ENCODE measurements at places on chromosomes 3 and 15.
A peak's percentile ranks its signal among the peaks of the same experiment; 100 is the strongest.

DNA sequence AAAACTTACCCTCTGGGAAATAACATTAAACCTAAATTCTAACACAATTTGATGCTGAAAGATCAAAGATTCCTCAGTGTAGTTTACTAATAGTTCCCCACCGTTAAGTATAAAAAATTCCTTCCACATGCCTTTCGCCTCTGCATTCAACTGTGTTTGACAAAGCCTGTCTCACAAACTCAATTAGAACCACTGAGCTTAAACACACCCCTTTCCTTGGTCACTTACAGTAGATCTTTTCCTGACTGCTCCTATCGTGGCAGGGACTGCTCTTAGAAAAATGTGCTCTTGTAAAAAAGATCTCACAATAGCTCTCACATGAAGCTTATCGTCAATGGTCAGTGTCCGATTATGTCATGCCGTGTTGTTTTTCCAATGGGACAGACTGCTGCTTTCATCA is 8.9 kb upstream of the KBTBD8 start:
- DNase-seq, result no peak

DNA sequence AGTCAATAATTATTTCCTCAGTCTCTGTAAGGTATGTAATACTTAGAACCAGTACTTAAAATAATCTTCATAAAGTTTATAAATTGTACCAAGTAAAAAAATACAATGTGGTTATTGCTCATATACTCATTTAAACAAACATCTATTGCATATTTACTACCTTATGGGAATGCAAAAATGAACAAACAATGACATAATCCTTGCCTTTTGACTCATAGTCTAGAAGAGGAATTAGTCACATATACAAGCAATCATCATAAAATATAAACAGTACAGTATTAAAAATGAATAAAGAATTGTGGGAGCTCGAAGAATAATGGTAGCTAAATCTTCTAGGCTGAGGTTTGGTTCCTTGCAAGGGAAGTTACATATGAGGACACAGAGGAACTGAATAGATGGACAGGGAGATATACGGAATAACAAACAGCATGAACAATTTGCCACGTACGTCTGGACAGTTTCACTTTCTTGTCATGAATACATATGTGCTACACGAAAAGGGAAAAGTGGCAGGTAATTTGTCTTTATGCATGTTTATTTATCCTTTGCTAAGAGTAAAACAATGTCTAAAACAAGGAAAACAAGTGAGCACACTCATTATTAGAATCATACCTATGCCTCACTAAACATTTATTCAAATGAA is 17.2 kb downstream of the IMPG2 start:
- DNase-seq, result no peak

GRCh38 chr3:11060500-11061251 is 68.1 kb downstream of the SLC6A1 start:
- DNase-seq, result peak; percentile 38

GRCh38 chr15:48536681-48537091 is 108.8 kb downstream of the FBN1 start:
- no peak for DNase-seq

DNA sequence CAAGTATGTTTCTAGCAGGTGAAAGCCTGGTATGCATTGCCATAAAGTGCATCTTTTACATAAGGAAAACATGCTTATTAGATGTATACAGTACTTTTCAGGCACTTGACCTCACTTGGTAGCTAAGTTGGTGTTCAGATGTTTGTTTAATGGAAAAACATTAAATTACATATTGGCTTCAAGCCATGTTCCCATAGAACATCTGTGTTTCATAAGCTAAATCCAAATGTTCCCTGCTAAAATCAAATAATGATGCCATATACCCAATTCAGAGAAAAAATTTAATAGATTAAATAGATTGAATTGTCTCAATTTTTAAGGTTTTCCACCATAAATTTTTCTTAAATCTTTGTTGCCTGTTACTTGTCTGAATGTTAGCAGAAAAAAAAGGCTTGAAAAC is 19.1 kb upstream of the RPL22L1 start:
- DNase-seq, result no peak

GRCh38 chr3:14839236-14839635 is 20.5 kb downstream of the FGD5 start:
- peak; percentile 7 for DNase-seq

GRCh38 chr3:27596921-27597320 is 112.7 kb upstream of the SLC4A7 start:
- no peak for DNase-seq

DNA sequence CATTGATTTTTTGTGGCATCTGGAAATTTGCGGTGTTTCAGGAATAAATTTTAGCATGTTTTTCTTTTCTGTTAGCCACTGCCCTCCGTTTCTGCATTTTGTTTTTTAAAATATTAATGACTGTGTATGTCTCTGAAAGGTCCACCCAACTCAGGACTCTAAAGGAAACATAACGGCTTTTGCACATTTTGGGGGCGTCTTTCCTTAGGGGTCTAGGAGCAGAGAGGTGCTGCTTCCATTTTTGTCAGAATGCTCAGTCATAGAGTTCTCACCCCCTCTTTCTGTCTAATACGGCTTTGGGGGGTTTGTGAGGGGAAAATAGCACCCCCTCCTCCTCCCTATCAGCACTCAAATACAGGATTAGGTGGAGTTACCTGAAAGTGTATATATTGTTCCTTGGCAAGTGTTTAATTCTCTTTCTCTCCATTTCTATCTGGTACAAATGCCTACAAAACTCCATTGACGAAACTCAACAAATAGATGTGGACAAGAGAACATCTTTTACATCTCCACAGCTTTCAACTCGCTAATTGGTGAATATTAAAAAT is 219.4 kb downstream of the MEIS2 start:
- no peak for DNase-seq

GRCh38 chr3:171526869-171527268 is 66.7 kb upstream of the TNIK start:
- no peak for DNase-seq

GRCh38 chr3:70996082-70996481 is 587.4 kb downstream of the FOXP1 start:
- DNase-seq, result no peak

DNA sequence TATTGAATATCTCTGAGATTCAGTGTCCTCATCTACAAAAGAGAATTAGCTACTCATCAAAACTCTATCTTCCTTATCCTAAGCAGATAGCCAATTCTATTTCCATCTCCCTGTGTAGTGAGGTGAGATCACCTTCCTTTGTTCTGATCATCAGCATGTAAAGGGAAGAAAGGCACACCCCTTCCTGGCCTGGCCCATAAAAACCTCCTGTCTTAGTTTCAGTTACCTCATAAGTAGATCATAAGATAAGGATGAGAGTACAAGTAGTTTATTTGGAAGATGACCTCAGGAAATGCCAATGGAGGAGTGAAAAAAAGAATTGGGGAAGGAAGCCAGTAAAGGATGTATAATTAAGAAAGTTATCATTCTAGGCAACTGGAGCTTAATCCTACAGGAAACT is 114.5 kb upstream of the GADL1 start:
- DNase-seq, result no peak

DNA sequence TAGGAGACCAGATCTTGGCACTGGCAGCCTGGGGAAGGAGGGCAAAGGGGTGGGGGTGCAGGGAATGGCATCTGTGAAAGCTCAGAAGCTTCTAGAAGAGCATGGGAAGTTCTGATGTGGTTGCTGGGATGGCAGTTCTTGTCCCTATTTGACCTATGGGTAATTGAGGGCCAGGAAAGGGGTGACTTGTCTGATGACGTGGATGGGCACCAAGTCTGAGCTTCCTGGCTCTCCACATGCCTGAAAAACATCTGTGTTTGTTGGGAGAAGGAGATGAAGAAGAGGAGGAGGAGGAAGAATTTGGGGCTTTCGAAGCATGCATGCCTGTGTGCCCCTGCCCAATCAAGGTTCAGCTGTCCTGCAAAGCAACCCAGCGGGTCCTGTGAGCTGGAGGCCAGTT is 158.8 kb downstream of the SMAD6 start:
- DNase-seq, result no peak

DNA sequence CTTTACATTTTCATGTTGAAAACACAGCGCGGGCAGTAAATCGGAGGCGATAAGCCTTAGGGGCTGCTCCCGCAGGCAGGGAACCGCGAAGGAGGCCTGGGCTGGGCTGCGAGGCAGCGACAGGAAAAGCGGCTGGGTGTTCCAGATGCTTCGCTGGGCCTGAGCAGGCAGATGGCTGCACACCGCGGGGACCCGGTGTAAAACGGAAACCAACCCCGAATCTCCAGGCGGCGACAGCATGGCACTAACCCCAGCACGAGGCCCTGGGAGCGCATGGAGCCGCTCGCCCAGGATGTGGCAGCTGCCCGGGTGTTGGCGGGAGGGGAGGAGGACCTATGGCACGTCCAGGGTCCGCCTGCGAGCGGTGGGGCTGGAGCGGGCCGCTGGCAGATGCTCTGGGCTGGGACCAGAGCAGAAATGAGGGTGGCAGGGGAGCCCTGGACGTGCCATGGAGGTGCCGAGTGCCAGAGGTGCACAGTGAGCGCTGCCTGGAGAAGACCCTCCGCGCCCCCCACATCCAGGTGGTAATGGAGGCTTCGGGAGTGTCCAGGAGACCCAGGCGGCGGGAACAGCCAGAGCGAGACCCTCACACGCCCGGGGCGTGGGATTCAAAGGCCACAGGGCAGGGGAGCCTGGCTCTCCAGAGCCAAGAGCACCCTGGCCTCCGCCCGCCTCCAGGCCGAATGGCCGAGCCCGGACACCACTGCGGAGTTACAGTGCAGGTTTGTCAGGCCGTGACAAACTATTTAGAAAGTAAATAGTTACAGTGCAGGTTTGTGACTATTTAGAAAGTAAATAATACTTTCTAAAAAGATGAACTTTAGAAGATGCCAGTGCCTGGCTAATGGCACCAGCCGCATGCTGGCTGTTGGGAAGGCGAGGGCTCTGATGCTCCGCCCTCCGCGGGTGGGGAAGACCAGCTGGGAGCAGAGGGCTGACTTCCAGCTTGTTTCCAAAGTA is 293.6 kb downstream of the OCA2 start:
- DNase-seq, result no peak

DNA sequence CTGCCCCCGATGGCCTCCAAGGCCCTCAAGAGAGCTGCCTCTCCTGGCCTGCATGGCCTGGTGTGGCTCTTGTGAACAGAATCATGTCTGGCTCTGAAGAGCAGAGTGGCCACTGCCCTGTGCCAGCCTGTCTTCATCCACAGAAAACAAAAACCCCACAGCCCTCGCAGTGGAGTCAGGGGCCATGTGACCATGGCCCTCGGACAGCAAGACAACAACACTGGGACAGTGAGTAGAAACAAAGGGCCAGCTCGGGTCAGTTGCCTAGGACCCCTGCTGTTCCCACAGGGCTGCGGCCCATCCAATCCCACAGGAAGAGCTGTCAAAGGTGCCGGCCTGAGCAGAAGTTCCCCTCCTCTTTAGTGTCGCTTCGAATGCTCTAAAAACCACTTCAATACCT is 72.5 kb downstream of the UMPS start:
- DNase-seq, result no peak

DNA sequence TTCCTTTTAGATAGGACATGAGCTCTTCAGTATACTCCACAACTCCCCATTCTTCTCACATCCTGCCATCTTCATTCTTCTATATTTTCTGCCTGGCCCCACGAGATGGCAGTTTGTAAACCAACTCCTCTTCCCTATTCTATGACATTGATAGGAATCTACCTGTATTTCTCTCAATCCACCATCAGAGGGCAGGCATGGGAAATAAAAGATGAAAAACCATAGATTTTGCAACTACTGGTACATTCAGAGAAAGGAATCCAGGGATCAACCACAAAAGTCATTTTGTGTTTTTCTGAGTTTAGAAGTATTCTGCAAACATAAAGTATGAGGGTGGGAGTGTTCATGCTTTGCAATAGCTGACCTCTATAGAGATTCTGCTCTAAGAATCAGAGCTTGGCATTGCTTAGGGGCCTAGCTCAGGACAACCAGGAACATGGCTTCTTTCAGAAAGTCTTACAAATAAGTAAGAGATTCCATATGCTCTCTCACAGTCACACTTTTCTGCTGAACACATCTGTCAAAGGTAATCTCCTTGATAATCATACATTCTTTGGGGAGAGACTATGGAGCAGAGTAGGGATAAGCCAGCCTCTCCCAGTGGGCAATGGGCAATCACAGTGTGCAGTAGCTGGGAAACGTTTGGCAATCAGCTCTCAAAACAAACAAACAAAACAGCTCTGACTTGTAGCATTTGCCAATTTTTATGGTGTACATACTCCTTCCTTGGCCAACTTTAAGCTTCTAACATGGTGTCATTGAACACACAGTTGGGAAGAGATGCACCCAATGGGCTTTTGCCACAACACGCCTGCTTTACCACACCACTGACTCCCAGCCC is 43.1 kb upstream of the SLC25A36 start:
- DNase-seq, result peak; percentile 82

GRCh38 chr3:138036572-138036971 is 26.6 kb downstream of the CLDN18 start:
- no peak for DNase-seq

DNA sequence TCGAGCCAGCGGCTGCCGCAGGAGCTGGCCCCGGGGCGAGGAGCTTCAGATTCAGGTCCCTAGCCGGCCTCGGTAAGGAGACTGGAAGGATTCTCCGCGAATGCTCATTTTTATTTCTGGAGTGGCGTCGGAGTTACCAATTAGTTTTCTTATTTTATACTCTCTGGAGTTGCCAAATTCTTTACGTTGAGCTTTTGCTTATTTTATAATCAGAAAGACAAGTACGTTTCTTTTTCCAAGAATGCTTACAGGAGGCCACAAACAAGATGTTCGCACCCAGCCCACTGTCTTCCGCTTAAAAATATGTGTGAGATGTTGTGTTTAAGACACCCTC is 453 bp upstream of the GPR156 start:
- DNase-seq, result no peak

DNA sequence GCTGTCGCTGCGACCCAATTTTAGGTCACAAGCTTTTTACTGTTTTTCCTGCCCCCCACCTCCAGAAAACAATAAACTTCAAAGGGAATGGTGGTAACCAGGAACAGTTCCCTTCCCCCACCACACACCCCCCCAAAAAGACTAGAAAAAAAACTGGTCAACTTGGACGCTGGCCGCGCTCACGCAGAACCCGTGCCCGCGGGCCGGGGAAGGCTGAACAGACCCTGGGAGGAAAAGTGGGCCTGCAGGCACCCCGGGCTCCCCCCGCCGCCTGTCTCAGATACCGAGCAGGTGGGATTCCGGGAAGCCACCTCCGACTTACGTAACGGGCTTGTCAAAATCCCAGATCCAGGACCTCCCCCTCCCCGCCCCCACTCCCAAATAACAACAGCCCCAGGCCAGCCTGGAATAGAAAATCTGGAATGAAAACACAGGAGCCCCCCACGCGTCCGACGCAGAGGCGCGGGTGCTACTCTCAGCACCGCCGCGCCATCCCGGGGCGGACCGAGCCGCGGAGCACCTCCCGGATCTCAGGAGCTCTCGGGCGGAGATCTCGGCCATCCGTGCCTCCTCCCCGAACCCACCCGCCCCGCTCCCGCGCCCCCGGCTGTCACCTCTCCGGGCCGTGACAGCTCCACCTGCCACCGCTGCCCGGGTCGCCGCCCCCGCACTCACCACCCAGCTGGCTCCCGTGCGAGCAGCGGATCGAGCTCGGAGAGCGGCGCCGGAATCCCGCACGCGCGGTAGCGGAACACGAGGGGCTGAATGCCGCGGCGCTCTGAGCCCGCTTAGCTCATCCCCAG is 557 bp downstream of the DENND4A start:
- DNase-seq, result no peak
